Calu3 (cell line): ENCODE measurements at places on chromosomes 5 and 9. TPM values are rescaled to one million over a fixed set of nuclear protein-coding genes. Genes with fewer than 3 reads are reported as not detected.

DNA sequence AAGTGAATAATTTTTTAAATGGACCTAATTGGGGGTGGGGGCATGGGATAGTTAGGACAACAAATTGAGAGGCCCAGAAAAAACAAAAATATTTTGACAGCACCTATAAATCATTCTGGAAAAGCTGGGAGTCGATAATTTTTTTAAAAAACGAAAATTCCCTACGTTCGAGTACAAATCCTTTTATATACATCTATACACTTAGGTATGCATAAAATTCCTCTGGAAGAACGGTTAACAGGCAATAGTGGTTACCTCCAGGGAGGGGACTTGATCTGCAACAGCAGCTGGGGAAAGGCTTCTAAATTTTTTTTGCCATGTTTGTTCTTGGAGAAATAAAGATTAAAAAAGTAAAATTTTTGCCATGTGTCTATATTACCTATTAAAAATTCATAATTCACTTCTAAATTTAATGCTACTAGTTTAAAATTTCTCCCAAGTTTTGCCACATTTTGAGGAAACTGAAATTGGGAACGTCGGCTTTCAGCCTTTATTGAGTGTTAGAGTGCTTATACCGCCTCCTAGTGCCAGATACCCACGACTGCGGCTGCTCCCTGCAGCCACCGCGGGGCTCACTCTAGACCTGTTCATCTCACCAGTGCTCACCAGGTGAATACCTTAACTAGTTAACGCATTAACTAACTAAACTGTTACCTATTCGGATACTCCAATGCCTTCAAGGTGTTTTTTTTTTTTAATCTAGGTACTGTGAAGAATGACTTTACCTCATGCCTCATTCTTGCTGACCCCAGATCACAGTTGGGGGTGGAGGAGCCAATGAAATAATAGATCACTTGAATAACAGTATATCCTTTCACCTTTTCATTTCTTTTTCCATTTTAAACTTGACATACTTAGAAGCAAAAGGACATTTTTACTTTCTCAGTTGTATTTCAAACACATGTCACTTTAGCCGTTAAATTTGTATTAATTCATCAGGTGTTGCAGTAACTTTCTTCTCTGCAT, 1.8 kb upstream of the BHMT start:
- no peak overlapping the region for H3K27ac ChIP-seq
- H3K4me1 ChIP-seq, result no peaks in the 10 kb centered on the region
- H3K36me3 ChIP-seq, result peaks cover 4% of the 10 kb centered on the region
- DNase-seq, result peak; percentile 52
- H3K27me3 ChIP-seq, result peaks cover 90% of the 10 kb centered on the region

- H3K4me1 ChIP-seq, result no peaks in the 10 kb centered on the region
- no peaks in the 10 kb centered on the region for H3K36me3 ChIP-seq
- no peak overlapping the region for H3K4me3 ChIP-seq
- H3K27ac ChIP-seq, result no peak overlapping the region
- no peaks in the 10 kb centered on the region for H3K27me3 ChIP-seq
These were observed 198.8 kb upstream of the TYRP1 start for GRCh38 chr9:12494411-12494810.

- H3K27ac ChIP-seq, result no peak overlapping the region
- no peak overlapping the region for H3K4me3 ChIP-seq
- DNase-seq, result no peak
- H3K36me3 ChIP-seq, result no peaks in the 10 kb centered on the region
These were observed 96.2 kb downstream of the RXRA start for GRCh38 chr9:134422301-134423090.

Gene TMC1
- not detected in 2 replicates for total RNA-seq

DNA sequence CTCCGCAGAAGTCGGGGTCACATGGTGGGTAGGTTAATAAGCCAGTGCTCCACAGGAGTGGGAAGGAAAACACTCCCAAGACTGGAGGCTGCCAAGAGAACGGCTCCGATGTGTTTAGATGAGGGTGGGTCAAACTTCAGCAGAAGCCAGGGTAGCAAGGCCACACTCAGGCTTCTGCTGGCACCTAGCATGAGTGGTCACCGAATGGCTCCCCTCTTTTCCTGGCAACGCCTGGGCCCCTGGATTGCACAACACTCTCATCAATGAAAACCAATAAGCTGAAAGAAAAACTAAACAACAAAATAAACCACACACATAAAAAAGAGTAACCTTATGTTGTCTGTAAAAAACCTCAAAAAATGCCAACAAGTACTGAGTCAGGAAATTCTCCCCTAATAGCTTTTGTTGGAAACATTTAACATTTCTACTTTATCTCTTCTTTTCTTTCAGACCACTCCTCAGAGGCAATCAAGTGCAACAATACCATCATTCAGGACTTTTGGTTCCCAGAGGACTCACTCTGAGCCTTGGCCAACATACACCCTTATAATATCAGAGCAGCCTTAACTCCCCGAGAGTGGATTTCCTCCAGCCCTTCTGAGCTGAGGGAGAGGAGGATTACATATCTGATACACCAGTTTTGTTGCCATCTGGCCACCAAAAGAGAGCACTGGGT, 279.9 kb downstream of the ENC1 start:
- H3K36me3 ChIP-seq, result no peaks in the 10 kb centered on the region
- no peak for DNase-seq
- peak overlapping the region; percentile 41 for H3K27ac ChIP-seq
- no peaks in the 10 kb centered on the region for H3K27me3 ChIP-seq

GRCh38 chr5:16935231-16936149, 598 bp downstream of the MYO10 start:
- H3K27me3 ChIP-seq, result peaks cover 9% of the 10 kb centered on the region
- peak; percentile 44 for DNase-seq
- H3K4me3 ChIP-seq, result peak overlapping the region; percentile 97
- H3K27ac ChIP-seq, result peak overlapping the region; percentile 83

GRCh38 chr9:134485653-134486052, 155.9 kb upstream of the COL5A1 start:
- H3K27ac ChIP-seq, result no peak overlapping the region
- no peaks in the 10 kb centered on the region for H3K4me1 ChIP-seq
- peaks cover 55% of the 10 kb centered on the region for H3K27me3 ChIP-seq
- no peak for DNase-seq
- no peaks in the 10 kb centered on the region for H3K36me3 ChIP-seq

DNA sequence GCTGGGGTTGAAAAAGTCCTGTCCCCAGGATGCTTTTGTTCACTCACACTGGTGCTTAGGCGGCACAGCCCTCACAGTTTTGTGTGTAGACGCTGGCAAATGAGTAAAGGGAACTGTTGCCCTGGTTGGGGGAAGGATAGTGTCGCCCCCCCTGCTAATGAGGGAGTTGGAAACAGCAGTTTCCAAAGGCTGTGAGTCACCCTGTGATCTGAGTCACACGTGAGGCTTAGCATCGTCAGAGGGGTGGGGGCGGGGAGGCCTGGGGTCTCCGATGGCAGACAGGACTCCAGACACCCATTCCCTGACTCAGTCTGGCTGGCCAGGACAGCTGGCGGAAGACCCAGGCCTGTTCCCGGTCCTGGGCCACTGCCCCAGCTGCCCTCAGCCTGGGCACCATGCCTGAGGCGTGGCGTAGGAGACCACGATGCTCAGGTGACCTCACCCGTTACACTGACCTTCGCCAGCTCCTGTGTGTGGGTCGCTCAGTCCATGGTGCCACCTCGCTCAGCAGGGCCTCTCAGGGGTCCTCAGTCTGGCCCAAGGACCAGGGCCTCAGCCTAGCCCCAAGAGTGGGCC, 2.9 kb downstream of the DNAJB5 start:
- peaks cover 23% of the 10 kb centered on the region for H3K27me3 ChIP-seq
- H3K4me1 ChIP-seq, result peaks cover 22% of the 10 kb centered on the region
- DNase-seq, result no peak
- peaks cover 55% of the 10 kb centered on the region for H3K36me3 ChIP-seq
- no peak overlapping the region for H3K27ac ChIP-seq

Gene SARDH
- 0.12 TPM in 1 of 2 replicates, not detected in the other for total RNA-seq

DNA sequence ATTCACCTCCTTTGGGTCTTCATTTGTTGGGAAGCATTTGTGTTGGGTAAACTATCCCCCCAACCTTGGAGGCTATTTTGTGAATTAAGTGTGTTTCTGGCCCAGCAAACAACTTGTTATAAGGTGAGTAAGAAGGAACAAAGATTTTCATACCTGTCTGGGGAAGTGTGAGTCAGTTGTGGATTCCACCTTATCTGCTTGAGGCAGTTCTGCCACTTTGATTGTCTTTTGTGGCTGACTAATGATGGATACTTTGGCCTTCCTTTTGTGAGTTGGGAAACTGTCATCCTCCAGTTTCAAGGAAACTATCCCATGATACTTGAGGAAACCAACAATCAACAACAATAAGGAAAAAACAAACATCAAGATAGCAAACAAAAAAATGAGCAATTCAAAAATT, 24.6 kb upstream of the CER1 start:
- H3K36me3 ChIP-seq, result no peaks in the 10 kb centered on the region
- no peaks in the 10 kb centered on the region for H3K4me1 ChIP-seq
- H3K27ac ChIP-seq, result no peak overlapping the region
- H3K4me3 ChIP-seq, result no peak overlapping the region
- H3K27me3 ChIP-seq, result peaks cover 42% of the 10 kb centered on the region
- no peak for DNase-seq

DNA sequence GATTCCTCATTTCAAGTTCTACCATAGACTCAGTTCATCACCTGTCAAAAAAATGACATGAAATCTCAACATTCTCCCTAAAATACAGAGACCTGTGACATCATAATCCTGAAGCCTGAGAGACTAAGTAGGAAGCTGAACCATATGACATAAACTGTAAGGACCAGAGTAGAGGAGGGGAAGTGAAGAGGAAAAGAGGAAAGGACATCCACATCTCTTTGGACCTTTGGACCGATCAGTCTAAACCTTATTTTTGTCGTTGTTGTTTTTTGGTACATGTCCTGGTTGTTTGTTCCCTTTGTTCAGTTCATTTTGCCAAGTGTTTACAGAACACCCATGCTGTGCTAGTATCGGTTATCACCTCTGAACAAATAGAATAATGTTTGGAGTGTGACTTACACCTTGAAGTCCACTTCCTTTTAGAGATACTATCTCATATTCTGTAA, 41.9 kb downstream of the LURAP1L start:
- H3K27ac ChIP-seq, result peak overlapping the region; percentile 100
- H3K4me3 ChIP-seq, result peak overlapping the region; percentile 60
- DNase-seq, result no peak
- H3K36me3 ChIP-seq, result peaks cover 70% of the 10 kb centered on the region
- no peaks in the 10 kb centered on the region for H3K27me3 ChIP-seq

Gene TNPO1
- total RNA-seq, result 138 TPM in 2 replicates

DNA sequence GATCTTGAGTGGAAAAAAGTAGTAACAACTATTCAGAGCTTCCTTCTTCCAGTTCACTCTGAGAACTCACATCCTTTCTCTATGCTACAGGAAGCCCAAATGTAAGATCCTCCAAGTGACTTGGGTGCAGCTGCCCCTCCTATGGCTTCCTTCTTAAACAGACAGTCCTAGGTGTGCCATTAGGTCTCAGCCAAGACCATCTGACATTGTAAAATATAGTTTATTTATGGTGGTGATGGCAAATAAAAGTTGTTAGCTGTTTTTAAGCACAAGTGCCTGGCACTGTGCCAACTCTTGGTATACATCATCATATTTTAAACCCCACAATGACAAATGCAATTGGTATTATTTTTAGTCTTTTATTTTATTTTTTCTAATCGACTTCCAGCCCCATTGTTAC, 58.1 kb downstream of the TMEM252 start:
- peaks cover 57% of the 10 kb centered on the region for H3K27me3 ChIP-seq
- H3K27ac ChIP-seq, result no peak overlapping the region
- DNase-seq, result no peak
- H3K4me3 ChIP-seq, result no peak overlapping the region
- no peaks in the 10 kb centered on the region for H3K4me1 ChIP-seq

Gene SPATA31A3
- not detected in 2 replicates for total RNA-seq

Gene IL13
- total RNA-seq, result not detected in 2 replicates

GRCh38 chr5:2300861-2301574, 418.3 kb upstream of the IRX4 start:
- DNase-seq, result no peak
- no peaks in the 10 kb centered on the region for H3K4me1 ChIP-seq
- H3K27me3 ChIP-seq, result no peaks in the 10 kb centered on the region
- H3K27ac ChIP-seq, result no peak overlapping the region
- no peak overlapping the region for H3K4me3 ChIP-seq
- no peaks in the 10 kb centered on the region for H3K36me3 ChIP-seq

GRCh38 chr5:160036884-160037283, 27.9 kb downstream of the TTC1 start:
- H3K27ac ChIP-seq, result no peak overlapping the region
- H3K27me3 ChIP-seq, result no peaks in the 10 kb centered on the region
- no peak for DNase-seq
- H3K4me3 ChIP-seq, result no peak overlapping the region
- no peaks in the 10 kb centered on the region for H3K4me1 ChIP-seq
- peaks cover 42% of the 10 kb centered on the region for H3K36me3 ChIP-seq

DNA sequence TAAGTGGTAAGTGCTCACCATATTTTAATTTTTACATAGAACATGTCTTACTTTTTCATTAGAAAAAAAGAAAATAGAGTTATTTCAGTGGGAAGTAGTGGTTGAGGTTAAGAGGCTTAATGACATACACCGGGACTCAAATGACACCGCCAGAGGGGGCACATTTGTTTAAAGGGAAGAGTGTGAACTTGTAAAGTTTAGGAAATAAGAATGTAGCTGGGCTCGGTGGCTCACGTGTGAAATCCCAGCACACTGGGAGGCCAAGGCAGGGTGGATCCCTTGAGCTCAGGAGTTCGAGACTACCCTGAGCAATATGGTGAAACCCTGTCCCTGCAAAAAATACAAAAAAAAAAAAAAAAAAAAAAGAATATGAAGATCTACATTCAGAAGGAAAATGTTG, 43.4 kb upstream of the TNFAIP8 start:
- no peak for DNase-seq
- H3K27me3 ChIP-seq, result no peaks in the 10 kb centered on the region
- H3K4me3 ChIP-seq, result no peak overlapping the region
- no peaks in the 10 kb centered on the region for H3K36me3 ChIP-seq

DNA sequence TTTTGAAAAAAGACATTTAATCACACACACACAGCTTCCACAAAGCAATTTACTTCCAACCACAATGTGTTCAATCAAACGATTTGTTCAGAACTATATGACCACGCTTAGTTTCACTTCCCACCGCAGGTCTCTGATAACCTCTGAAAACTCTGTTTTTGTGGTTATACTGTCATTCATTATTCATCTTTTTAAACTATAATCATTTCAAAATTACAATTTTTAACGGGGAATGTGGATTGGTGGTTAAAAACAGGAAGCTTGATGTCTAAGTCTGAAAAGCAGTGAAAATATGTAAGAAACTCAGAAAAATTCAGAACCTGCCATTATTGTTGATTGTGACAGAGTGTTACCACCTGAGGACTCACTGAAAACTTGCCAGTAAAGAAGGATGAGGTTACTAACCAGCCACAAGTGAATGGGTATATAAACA, 12.7 kb upstream of the TMEM174 start:
- H3K27me3 ChIP-seq, result peaks cover 26% of the 10 kb centered on the region
- no peak for DNase-seq
- H3K4me3 ChIP-seq, result no peak overlapping the region
- no peak overlapping the region for H3K27ac ChIP-seq
